PC-9 (cell line): ENCODE measurements at places on chromosomes 1 and 21. TPM values are rescaled to one million over a fixed set of nuclear protein-coding genes. Genes with fewer than 3 reads are reported as not detected.

The HES2 gene
- total RNA-seq = 2.1 and 4.2 TPM in 2 replicates

The RGS13 gene
- not detected in 2 replicates for total RNA-seq

The S100A1 gene
- 0.46 and 1.0 TPM in 2 replicates for total RNA-seq

The THEM4 gene
- total RNA-seq = 24.1 and 41.4 TPM in 2 replicates

The DMRTA2 gene
- total RNA-seq = not detected in 2 replicates

The RABGAP1L gene
- 56.7 and 57.4 TPM in 2 replicates for total RNA-seq

The OR6P1 gene
- total RNA-seq = not detected in 2 replicates

The KCNE1 gene
- 0.31 and 0.45 TPM in 2 replicates for total RNA-seq

The COP1 gene
- 36.0 and 38.0 TPM in 2 replicates for total RNA-seq

The SRGAP2B gene
- total RNA-seq = 57.2 and 69.1 TPM in 2 replicates

The SLC45A3 gene
- 15.2 and 19.9 TPM in 2 replicates for total RNA-seq

The EFNA1 gene
- total RNA-seq = 30.6 and 35.7 TPM in 2 replicates

The TCEA3 gene
- 2.7 and 3.5 TPM in 2 replicates for total RNA-seq

The PLA2G2D gene
- total RNA-seq = not detected in 2 replicates

The RHBG gene
- total RNA-seq = 1.8 and 4.0 TPM in 2 replicates

The CITED4 gene
- 67.5 and 98.2 TPM in 2 replicates for total RNA-seq

The UAP1 gene
- total RNA-seq = 33.1 and 39.8 TPM in 2 replicates

The CDA gene
- 41.9 and 56.6 TPM in 2 replicates for total RNA-seq

The ARHGAP30 gene
- total RNA-seq = 0.46 and 0.65 TPM in 2 replicates

The AIRE gene
- total RNA-seq = not detected in 2 replicates

The WDR64 gene
- not detected in 2 replicates for total RNA-seq

The DCST1 gene
- 0.22 and 0.43 TPM in 2 replicates for total RNA-seq

The OR2T27 gene
- total RNA-seq = not detected in 2 replicates

The RXFP4 gene
- total RNA-seq = 0.33 TPM in 1 of 2 replicates, not detected in the other

The TNFRSF9 gene
- 0.70 and 1.3 TPM in 2 replicates for total RNA-seq

The EYA3 gene
- 9.6 and 19.0 TPM in 2 replicates for total RNA-seq

The SLAMF8 gene
- total RNA-seq = not detected in 2 replicates

The MAB21L3 gene
- not detected in 2 replicates for total RNA-seq

The DNAH14 gene
- total RNA-seq = 35.4 and 48.8 TPM in 2 replicates

The OR4F29 gene
- total RNA-seq = not detected in 2 replicates

The LMX1A gene
- not detected in 2 replicates for total RNA-seq

The RNU1-4 gene
- total RNA-seq = 1,333 and 3,235 TPM in 2 replicates

The SPATA21 gene
- total RNA-seq = not detected in 2 replicates

The ESPN gene
- 18.6 and 32.3 TPM in 2 replicates for total RNA-seq

The MAP3K6 gene
- total RNA-seq = 25.1 and 26.2 TPM in 2 replicates

The HES3 gene
- total RNA-seq = not detected in 2 replicates

The CNIH3 gene
- total RNA-seq = 7.4 and 8.4 TPM in 2 replicates

The DIRAS3 gene
- total RNA-seq = not detected in 2 replicates

The GNAT2 gene
- total RNA-seq = 0.52 and 0.63 TPM in 2 replicates

The TMEM81 gene
- total RNA-seq = 4.7 and 5.4 TPM in 2 replicates

The SYT11 gene
- 0.08 and 0.09 TPM in 2 replicates for total RNA-seq

The CD2 gene
- not detected in 2 replicates for total RNA-seq

The CELF3 gene
- not detected in 2 replicates for total RNA-seq

The ALPL gene
- not detected in 2 replicates for total RNA-seq

The RCSD1 gene
- not detected in 2 replicates for total RNA-seq

The NENF gene
- total RNA-seq = 71.8 and 85.9 TPM in 2 replicates

The FCRLB gene
- 1.0 and 1.5 TPM in 2 replicates for total RNA-seq

The FAM72A gene
- total RNA-seq = 13.2 and 20.0 TPM in 2 replicates

The PTPRF gene
- total RNA-seq = 359 and 439 TPM in 2 replicates

The SLC1A7 gene
- not detected in 2 replicates for total RNA-seq

The VWA5B1 gene
- total RNA-seq = not detected in 2 replicates

The S100A7A gene
- total RNA-seq = not detected in 2 replicates

The C1orf94 gene
- not detected in 2 replicates for total RNA-seq

The ILF2 gene
- 131 and 145 TPM in 2 replicates for total RNA-seq

The IL10RB gene
- 18.3 and 23.1 TPM in 2 replicates for total RNA-seq

The CROCC gene
- total RNA-seq = 18.4 and 18.9 TPM in 2 replicates
